ENCODE measurements at places on chromosomes 3 and 15. TPM values are rescaled to one million over a fixed set of nuclear protein-coding genes. Genes with fewer than 3 reads are reported as not detected.

DNA sequence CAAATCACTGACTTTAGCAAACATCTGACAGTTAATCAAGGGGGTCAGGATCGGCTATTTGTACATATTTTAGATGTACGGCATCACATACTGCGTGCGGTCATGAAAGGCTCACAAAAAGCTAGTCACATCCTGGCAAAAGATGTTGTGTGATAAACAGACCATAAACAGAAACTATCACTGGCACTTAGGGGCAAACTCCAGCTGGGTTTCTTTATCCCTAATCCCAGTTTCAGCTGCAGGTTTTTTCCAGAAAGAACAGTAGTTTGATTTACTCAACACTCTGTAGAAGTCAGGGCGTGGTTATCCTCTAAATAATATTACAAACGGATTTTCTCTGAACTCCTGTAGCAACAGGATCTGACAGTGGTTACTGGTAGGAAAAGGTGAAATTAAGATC is 112.4 kb upstream of the BHLHE40 start:
- DNase-seq, result no peak

DNA sequence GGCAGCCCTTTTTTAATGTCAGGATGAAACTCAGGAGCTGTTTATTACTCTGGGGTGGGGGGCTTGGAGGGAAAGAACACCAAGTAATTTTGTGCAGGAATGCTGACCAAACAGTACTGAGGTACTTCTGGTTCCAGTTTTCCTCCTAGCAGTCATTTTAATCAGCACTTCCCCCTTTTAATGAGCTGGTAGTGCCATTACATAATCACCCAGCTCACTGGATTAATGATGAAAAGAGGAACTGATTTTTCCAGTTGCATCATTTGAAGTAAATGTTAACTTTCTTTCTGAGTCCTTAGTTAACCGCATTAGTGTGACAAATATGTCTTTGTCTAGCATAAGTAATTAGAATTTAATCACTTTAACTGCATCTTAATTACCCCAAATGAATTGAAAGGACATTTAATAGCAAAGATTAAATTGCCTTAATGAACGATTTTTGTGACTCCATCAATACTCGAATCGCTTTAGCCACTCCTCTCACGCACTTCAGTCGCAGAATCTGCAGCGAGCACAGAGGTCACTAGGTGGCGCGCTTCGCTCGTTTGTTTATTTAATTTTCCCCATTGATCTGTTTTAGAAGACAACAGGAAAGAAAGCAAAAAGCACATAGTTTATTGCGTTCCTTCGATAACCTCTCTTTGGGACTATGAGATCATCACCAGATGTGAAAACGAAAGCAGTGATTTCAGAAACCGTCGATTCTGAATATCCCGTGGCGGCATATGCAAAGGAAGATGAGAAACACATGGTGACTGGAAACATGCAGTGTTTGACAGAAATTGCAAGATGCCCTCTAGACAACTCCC is 9.8 kb downstream of the ONECUT1 start:
- peak; percentile 58 for DNase-seq

DNA sequence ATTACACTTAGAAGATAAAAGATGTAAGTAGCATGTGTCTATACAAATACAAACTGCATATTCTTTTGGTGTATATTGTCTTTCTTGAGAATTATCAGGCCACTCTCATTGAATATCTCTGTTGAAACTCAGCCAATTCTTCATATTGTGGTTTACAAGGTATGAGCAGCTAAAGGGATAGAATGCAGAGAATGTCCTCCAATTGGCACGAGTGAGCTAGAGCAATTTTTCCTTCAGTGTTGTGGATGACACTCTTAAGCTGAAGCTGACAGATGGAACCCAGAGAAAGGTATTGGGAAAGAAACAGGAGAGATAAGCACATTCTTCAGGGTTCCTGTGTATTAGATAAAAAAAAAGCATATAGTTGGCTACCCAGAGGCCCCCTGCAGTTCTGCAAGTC is 453.1 kb downstream of the EPHA3 start:
- DNase-seq, result no peak

The TEX55 gene
- not detected for total RNA-seq

- DNase-seq, result peak; percentile 66
These were observed 28.0 kb upstream of the TIMP4 start for GRCh38 chr3:12186515-12187286.

The SPINK8 gene
- total RNA-seq, result not detected

DNA sequence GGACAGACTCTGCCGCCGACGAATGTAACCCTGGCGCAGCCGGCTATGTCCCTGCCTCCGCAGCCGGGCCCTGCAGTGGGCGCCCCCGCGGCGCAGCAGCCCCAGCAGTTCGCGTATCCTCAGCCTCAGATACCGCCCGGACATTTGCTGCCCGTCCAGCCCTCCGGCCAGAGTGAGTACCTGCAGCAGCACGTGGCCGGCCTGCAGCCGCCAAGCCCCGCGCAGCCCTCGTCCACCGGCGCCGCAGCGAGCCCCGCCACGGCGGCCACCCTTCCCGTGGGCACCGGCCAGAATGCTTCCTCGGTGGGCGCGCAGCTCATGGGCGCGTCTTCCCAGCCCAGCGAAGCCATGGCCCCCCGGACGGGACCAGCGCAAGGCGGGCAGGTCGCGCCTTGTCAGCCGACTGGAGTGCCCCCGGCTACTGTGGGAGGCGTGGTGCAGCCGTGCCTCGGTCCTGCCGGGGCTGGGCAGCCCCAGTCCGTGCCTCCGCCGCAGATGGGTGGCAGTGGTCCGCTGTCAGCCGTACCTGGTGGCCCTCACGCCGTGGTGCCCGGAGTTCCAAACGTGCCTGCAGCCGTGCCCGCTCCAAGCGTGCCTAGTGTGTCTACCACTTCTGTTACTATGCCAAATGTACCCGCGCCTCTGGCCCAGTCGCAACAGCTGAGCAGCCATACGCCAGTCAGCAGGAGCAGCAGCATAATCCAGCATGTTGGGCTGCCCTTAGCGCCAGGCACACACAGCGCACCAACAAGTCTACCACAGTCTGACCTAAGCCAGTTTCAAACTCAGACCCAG is 2.4 kb downstream of the TSC22D2 start:
- DNase-seq, result peak; percentile 67

The CAND2 gene
- 24.4 TPM for total RNA-seq

DNA sequence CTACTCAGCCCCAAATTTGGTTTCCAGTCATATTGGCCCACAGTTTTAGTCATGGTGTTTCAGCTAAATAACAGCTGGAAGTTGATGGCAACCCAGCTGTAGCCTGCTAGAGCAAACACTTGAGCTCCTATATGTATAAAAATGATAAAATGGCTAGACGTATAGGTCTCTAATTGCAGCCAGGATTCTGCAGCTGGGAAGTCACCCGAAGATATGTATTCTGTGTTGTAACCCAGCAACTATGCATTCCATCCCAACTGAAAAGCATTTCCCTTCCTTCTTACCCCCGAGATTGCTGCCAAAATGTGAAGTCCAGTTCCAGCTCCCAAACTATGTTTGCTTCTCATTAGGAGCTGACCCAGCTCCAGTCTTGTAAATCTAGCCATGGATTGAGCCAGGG is 408.4 kb downstream of the AGBL1 start:
- no peak for DNase-seq

DNA sequence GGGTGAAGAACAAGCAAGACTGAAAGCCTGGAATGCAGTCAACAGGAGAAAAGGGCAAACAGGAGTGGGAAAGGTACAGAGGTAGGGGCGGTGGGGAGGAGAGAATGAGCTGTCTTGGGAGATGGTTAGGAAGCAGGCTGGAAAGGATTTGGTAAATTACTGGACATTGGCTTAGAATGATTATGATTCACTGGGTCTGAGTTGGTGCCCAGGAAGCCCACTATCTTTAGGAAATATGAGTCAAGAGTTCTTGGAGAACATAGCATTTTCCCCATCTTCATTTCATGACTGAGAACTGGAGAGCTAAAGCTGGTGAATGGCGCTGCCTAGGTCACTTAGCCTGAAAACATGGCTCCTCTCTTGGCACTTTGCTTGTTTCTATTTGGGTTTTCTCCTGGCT is 74.7 kb upstream of the C3orf80 start:
- no peak for DNase-seq

- DNase-seq, result no peak
These were observed 113.1 kb downstream of the MYO5A start for GRCh38 chr15:52415628-52416027.

DNA sequence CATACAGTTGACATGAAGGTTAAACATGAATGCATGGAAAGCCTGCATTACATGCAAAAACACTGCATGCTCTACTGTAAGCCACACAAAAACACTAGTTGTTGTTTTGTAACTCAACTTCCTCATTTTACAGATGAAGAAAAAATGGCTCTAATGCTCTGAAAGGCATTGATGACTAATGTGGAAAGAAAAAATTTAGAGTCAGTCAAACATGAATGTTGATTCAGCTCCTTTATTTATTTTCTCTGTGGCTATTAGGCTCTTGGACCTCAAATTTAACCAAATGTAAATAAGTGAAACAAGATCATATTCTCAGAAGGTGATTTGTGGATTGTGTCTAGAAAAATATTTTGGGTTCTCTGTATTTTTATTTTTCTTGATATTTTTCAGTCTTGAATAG is 336.7 kb upstream of the ZNF717 start:
- DNase-seq, result no peak

Measured in aorta (tissue), 5 donors.